T-helper 9 cell (primary cell): ENCODE measurements at places on chromosomes 5 and 9.

DNA sequence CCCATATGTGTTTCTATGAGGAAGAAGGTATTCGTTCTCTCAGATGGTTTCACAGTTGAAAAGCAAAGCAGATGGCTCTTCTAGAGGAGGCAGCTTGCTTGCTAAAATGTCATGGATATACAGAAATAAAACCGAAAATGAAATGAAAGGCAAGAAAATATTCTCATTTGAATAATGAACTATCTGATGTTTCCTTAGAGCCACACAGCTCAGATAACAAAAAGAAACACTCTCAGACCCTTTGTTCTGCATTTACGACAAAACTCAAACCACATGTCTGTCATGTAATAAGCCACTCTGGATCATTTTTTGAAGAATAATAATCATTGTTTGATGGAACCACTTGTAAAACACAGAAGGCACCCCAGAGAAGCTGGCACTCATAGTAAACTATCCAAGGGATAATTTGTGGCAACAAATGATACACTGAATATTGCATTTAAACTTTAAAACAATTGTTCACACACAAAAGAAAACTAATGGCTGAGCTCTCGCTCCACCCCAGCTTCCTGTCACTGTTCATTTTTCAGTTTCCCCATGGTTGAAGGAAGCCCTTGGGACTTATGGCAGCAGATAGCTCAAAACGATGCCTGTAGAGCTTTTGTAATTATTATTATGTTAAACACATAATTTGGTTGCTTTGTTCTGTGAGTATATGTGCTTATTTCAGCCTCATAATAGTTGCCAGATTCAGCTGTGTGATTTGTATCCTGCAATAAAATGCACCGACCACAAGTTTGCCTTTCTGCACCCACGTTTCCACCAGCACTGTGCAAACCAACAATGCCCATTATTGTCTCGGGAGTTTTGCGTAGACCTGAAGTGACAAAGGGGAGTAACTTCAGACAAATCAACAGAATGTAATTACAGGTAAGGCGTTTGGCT lies 256.0 kb downstream of the TMEM167A start:
- DNase-seq: no peak

- DNase-seq: no peak
Measured at GRCh38 chr5:66967826-66968262, 228.8 kb downstream of the CD180 start.

GRCh38 chr5:173878224-173878967 lies 9.8 kb upstream of the CPEB4 start:
- no peak for DNase-seq

DNA sequence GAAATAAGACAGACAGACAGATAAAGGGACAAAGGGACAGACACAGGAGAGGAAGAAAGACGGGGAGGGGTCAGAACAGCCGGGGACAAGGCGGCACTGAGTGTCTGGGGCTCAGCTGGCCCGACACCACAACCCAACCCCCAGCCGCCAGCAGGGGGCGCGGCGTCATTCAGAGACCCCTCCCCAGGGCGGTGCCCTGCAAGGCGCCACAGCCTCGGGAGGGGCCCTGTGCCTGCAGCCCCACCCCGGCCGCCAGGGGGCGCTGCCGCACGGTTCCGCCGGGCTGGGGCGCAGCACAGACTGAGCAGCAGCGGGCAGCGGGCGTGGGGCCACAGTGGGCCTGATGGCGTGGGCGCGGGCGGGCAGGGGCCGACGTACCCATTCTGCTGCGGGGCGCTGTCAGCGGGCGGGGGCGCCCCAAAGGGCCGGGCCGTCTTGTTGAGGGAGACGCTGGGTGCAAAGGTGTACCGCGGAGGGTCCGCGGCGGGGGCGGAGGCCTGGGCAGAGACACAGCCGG lies 5.9 kb downstream of the PDLIM7 start:
- no peak for DNase-seq

- DNase-seq: no peak
Measured at GRCh38 chr9:82526577-82526976, 536.4 kb downstream of the RASEF start.

GRCh38 chr5:122723606-122724352 lies 51.1 kb upstream of the SNX2 start:
- no peak for DNase-seq

DNA sequence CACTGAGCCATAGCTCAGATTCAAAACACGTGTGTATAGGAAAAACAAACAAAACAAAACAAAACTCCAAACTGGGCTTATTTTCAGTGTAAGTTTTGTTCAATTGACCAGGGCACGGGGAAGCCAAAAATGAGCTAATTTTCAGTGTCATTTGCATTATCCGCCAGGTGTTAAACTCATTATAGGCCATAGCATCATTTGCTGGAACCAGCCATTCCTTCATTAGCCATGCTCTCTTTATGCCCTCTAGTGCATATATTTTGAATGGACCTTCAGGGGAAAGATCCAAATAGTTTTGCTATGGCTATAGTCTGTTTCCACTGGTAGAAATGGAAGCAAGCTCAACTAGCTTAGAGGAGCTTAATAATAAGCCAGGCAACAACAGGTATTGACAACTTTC lies 1205.2 kb upstream of the DMAC1 start:
- DNase-seq: no peak

DNA sequence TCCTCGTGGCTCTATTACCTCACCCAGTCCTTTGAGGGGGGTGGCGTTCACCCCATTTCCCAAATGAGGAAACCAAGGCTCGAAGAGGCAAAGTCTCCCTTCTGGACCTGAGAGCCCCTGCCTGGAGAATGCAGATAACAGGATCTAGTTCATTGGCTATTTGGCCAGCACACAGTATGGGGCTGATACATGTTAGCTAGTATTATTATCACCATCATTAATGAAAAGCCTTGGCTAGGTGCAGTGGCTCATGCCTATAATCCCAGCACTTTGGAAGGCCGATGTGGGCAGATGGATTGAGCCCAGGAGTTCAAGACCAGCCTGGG lies 4.3 kb downstream of the SH3GLB2 start:
- no peak for DNase-seq

- DNase-seq: no peak
Measured at GRCh38 chr5:150619359-150620230, 20.9 kb upstream of the SYNPO start.

DNA sequence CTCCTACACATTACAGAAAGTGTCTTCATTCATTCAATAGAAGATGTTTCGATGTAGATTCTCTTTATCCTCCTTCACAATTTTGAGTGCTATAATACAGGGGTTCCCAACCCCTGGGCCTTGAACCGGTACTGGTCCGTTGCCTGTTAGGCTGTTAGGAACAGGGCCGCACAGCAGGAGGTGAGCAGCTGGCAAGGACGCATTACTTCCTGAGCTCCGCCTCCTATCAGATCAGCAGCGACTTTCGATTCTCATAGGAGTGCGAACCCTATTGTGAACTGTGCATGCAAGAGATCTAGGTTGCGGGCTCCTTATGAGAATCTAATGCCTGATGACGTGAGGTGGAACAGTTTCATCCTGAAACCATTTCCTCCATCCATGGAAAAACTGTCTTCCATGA lies 153.0 kb upstream of the SMC2 start:
- no peak for DNase-seq

DNA sequence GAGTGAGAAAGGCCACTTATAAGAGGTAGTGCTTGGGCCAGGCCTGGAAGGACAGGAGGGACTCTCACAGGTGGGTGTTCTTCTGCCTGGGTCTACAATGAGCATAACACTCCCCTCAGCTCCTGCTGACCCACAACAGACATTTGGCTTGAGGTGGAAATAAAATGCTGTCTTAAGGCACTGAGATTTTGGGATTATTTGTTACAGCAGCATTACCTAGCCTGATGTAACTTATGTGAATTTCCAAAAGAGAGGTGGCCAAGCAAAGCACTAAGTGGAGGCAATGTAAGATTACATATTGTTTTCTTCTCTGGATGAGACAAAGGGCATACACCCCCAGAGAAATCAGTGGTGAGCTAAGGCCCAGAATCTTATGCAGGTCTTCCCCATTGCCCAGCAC lies 221.5 kb downstream of the PAX5 start:
- DNase-seq: no peak

DNA sequence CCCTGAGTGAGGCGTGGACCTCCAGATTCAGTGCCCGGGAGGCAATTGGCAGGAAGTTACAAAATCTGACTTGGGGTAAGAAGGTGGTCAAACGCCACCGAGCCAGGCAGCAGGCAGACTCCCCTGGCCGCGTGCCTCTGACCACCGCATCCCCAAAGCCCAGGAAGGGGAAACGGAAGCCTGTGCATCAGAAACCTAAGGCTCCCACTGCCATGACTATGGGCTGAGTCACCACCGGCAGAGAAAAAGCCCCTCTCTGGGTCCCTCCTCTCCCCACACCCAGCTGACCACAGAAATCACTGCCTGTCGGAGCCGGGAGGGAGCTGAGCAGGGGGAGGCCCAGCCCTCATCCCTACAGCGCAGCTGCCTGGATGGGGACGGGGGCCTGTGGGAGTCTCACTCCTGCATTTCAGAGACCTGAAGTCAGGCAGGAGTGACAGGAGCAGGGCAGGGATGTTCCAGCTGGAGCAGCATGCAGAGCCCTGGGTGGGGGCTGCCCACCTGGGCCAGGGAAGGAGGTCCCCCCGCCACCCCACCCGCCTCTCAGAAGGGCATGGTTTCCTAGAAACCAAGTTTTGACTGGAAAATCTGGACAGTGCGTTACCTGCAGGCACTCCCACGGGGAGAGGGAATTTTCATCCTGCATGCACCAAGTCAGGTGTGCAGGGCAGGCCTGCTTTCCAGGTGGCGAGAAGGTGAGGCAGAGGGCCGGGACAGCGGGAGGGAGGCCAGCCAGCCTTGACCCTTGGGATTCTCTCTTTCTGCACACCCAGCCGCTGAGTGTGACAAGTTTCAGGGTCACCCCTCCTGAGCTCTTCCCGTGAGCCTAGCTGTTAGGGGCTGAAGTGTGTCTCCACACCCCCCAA lies 68.2 kb downstream of the LRSAM1 start:
- no peak for DNase-seq

- no peak for DNase-seq
Measured at GRCh38 chr9:79131246-79131774, 440.5 kb upstream of the TLE4 start.

GRCh38 chr5:20434786-20435185 lies 446.8 kb upstream of the CDH18 start:
- no peak for DNase-seq

DNA sequence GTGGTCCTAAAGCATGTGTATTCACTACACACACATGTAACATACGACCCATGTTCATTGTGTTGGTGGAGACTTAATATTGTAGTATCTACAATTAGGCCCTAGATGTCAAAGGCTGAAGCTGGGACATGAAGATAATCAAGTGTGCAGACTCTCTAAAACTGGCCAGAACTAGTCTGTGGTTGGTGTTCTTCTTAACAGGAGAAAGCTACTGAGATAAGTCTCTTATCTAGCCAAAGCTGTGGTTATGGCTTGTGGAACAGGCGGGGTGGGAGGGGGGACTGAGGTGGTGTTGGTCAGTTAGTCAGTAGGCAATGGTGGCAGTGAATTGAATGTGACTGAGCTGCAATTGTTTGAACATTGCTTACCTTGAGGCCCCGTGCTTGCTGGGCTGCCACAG lies 112.7 kb upstream of the SLC24A2 start:
- no peak for DNase-seq

DNA sequence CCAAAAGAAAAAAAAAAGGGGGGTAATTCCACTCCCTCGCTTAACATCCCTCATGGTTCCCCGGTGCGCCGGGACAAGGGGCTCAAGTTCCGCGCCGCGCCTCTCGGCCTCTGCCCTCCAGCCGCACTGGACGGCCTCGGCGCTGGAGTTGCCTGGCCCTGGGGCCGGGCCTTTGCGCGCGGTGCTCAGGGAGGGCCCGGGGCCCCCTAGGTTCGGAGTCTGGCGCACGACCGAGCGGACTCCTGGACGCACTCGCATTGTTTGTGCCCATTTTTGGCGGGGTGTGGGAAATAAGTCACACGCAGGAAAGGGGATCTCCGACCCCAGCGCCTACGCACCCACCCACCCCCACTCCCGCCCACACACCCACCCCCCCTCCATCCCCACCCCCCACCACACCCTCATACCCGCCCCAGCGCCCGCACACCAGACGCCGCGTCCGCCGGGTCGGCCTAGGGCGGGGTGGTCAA lies 381 bp downstream of the MED22 start:
- DNase-seq: no peak

- no peak for DNase-seq
Measured at GRCh38 chr5:377326-377981, 55.9 kb downstream of the AHRR start.

- DNase-seq: no peak
Measured at GRCh38 chr5:174273325-174273724, 227.8 kb downstream of the NSG2 start.

DNA sequence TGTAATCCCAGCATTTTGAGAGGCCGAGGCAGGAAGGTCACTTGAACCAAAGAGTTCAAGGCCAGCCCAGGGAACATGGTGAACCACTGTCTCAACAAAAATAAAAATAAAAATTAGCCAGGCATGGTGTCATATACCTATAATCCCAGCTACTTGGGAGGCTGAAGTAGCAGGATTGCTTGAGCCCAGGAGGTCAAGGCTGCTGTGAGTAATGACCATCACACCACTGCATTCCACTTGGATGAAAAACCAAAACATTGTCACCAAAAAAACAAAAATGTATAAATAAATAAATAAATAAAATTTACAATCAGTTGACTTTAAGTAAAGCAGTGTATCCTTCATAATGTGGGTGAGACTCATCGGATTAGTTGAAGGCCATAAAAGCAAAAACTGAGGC lies 541.4 kb downstream of the CSNK1G3 start:
- DNase-seq: no peak

DNA sequence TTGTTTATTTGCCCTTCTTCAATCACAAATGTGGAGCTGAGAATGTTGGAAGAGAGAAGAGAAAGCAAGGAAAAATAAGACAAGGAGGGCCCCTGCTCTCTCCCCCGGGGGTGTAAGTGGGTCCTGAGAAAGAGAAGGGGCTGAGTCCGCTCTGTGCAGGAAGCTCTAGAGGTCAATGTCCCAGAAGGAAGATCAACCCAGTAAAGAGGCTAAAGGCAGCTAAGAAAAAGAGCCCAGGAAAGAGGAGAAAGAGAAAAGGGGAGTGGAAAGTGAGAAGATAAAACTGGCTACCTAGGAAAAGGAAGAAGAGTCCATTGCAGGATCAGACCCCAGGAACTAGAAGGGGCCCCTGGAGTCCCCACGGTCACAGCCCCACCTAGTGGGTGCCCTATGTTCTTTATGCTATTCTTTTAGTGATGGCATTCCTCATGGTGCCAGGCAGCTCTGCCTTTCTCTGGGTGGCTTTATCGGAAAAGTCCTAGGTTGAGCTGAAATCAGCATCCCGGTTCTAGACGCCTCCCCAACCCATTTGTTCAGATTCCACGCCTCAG lies 583.4 kb downstream of the ACTL7B start:
- DNase-seq: no peak

DNA sequence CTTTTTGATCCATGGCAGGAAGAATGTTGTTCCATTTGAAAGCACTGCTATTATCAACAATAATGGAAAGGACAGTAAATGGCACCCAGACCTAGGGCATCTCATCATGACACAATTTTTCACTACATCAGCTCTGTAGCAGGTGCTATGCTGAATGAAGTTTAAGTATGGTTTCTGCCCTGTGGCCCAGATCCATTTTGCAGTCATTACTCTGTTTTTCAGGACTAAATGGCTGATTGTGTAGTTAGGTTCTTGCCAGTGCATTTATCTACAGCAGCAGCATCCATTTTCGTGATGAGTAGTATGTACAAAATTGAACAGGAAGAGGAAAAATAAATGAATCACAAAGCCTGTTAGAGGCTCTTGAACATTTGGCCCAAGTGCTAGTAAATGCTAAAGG lies 270.5 kb upstream of the CD180 start:
- DNase-seq: no peak
